Sciatic nerve (tissue), 2 donors: ENCODE measurements at places on chromosomes 2 and 18.

DNA sequence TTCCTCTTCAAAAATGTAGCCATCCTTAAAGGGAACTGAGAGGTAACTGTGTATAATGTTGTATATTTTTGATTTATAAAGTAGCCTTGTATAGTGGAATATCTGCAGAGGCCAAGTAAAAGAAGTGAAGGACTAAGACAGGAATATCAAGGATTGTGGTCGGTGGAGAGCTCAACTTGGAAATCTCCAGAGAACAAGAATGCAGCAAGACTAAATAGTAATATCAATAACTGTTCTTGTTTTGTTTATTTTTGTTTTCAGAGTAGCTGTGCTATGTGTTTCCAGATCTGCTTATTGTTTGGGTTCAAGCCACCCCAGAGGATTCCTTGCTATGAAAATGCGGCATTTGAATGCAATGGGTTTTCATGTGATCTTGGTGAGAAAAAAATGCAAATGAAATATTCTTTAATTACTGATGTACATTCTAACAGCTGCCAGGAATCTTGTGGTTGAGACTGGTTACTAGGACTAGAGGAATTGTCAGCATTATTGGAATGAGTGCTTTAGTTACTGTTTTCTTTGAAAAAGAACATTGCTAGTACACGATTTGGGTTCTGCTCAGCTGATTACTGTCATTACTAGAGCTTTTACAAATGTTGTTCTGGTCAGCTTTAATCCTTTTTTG is 25.0 kb downstream of the FASTKD2 start:
- DNase-seq: no peak

DNA sequence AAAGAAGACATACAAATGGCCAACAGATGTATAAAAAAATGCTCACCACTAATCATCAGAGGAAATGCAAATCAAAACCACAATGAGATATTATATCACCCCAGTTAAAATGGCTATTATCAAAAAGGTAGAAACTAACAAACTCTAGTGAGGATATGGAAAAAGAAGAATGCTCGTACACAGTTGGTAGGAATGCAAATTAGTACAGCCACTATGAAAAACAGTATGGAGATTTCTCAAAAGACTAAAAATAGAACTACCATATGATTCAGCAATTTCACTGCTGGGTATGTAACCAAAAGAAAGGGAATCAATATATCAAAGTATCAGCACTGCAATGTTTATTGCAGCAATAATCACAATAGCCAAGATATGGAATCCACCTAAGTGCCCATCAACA is 519.3 kb upstream of the HNMT start:
- no peak for DNase-seq

DNA sequence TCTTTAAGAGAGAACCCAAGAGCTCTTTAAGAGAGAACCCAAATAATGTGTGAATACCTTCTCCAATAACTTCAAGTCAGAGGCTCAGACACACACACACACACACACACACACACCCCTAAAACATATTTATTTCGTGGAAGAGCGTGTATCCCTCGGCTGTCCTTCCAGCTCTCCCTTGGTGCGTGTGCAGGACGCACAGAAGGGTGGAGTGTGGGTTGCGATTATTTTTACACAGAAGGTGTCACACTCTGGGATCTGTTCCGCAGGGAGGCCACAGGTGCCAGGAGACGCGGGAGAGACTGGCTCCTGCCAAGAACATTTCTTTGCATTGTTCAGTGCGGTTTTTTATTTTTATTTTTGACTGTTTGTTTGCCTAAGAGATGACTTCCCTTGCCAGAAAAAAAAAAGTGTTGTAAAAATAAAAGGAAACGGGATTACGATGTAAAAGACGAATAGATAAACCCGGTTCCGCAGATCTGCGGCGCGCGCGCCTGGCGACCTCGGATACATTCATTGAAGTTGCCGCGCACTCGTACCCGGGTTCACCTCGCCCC is 47.3 kb upstream of the ATP6V1B1 start:
- DNase-seq: no peak

DNA sequence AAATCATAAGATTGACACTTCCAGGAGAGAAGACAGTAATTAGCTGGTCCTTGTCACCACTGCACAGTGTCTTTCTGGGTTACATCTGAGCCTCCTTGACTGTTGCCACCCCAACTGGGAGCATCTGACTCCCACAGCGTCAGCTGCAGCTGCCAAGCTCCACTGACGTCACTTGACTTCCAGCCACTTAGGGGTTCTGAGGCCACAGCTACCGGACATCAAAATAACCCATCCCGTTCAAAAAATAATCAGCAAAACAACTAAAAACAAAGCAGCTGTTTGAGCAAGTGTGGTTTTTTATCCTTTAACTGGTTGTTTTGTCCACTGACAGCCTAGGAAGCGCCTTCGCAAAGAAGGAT is 206.5 kb upstream of the AGAP1 start:
- DNase-seq: no peak

DNA sequence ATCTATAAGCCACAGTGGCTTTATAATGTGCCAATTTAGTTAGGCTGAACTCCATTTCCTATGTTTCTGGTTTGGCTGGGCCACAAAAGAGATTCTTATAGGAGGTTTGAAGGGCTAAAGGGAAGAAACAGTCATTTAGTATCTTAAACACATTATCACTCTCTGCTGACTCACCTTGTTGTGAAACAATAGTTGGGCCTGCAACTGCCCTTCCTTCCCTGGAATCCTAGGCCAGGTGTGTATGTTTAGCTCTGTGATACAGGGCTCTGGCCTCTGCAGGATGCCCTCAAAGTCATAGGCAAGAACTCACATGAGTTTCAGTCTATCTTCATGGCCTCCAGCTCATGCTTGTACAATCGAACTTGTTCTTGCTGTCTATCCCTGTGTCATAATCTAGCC is 400.0 kb upstream of the CELF4 start:
- no peak for DNase-seq

GRCh38 chr2:14915983-14916382 is 283.5 kb downstream of the LRATD1 start:
- no peak for DNase-seq

- DNase-seq: no peak
Measured at GRCh38 chr2:65366595-65367125, 65.7 kb downstream of the SPRED2 start.

DNA sequence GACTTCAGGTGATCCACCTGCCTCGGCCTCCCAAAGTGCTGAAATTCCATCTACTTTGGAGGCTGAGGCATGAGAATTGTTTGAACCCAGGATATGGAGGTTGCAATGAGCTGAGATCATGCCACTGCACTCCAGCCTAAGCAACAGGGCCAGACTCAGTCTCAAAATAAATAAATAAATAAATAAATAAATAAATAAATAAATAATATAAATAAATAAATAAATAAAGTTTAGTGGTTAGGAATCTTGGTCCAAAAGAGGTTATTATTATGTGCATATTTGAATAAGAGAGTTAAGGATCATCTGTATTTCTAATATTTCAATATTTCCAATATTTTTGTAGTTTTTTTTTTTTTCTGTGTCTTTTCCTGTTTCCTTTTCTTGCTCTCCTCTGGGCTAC is 90.8 kb downstream of the HS6ST1 start:
- DNase-seq: no peak

DNA sequence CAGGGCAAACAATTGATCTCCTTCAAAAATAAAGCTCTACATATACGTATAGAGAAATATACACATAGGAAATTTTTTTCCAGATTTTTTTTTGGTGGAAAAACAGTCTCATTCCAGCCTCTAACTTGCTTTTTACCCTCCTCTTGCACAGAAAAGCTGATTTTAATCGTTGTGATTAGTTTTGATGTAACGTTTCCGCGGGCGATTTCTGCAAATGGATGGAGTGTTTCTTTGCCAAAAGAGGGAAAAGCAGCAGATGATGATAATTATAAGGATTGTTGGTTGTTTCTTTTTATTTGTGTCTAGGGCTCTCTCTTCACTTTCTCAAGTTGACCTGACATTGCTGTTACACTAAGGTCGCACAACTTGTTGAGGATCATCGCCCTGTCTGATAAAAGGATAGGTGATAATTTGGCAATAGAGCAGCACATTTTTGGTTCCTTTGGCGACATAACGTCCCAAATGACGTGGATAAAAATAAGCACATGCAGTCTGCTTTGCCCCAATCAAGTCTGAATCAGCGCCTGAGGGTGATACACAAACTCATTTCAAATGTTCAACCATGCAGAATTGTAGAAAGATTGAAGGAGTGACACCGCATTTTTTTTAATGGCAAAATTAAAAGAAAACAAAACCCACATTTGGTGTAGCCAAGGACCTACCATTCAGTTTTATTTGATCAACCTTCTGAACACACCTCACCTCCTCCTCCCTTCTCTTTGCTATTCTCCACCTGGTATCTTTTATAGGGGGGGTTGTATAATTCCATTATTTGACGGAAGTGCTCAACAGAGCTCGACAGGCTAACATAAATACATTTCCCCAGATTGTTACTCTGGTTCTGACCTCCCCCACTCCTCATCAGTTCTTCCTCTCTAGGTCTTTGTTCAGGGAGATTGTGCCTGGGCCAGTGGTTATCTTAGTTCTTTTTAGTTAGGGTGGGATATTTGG is 109.6 kb upstream of the KCTD1 start:
- DNase-seq: no peak

DNA sequence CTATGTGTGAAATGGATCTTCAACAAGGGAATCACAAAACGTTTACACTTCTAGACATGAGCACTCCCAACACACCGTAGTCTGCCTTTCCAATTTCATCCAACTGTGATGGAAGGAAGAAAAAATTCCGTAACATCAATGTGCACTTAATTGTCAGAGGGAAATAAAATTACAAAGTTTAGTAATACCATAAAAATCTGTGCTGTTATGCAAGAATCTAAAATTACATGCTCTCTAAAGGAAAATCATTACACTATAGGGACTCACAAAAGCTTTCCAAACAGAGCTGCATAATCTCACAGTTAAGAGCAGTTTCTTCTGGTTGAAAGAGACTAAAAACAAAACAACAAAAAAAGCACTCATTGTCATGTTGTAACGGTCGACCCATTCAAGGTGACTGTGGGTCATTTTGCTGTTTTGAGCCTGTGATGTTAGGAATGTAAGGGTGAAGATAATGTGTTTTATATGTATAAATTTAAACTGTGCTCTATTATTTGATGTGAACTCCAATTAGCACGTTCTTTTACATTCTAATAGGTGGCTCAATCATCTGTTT is 698.0 kb downstream of the TDRD15 start:
- DNase-seq: no peak

GRCh38 chr2:130304726-130305125 is 38.0 kb upstream of the IMP4 start:
- DNase-seq: no peak

GRCh38 chr18:80006724-80007123 is 18.4 kb upstream of the TXNL4A start:
- no peak for DNase-seq
